ENCODE measurements at places on chromosomes 1 and 21.

- peak; percentile 2 for DNase-seq
Measured at GRCh38 chr1:185789501-185790193, 55.5 kb downstream of the HMCN1 start.

DNA sequence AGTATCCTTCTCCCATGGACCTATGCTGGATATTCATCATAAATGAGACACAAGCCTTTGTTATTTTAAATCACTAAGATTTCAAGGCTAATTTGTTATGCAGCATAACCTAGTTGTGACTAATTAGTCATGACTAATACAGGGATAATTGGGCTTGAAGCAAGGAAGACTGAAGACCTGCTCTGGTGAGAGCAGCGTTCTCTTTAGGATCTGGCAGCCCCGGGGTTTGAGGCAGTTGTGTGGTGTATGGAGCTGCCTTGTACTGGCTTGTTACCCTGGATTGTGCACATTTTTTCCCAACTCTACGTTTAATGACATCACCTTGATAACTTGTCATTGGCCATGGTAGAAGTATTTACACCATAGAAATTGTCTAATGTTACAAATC lies 25.7 kb upstream of the SPAG17 start:
- no peak for DNase-seq

DNA sequence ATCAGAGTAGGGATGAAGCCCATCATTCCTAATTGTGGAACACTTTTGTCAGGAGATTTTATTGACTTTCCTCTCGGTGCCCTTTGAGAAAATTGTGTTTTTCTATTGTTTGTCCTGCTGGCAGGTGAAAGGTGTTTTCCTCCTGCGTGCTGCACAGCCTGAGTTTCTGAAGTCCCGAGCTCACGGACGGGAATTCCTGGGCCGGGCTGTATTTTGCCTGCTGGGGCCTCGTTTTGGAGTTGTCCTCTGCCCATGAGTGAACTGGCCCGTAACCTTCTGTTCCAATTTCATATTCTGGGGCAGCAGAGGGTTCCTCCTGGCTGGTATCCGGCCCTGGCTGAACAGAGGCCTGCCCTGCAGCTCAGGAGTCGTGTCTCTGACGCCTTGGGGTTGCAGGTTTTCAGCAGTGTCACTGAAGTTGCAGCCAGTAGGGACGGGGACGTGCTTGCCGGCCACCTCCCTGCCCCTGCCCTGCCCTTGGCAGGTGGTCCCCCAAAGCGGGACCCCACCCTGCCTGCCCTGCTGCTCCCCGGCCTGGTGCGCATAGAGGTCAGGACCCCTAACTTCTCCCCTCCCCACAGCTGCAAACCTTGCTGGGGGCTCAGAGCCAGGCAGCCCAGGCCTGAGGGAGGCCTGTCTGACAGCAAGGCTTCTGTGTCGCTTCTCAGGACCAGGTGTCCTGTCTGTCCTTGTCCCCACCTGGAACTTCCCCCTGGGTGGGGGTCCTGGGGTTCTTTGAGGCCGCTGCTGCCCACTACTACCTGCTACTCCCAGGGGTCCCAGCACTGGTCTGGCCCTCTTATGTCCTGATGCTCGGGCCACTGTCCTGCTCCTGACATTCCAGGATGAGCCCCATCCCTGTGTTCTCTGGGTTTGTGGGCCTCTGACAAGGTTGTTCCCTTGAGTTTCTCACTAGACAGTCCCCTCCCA lies 49.0 kb downstream of the SLX9 start:
- no peak for DNase-seq

GRCh38 chr1:51421964-51422363 lies 91.6 kb upstream of the TTC39A start:
- DNase-seq, result no peak

GRCh38 chr21:45014747-45015468 lies 59.5 kb upstream of the ADARB1 start:
- DNase-seq, result no peak

DNA sequence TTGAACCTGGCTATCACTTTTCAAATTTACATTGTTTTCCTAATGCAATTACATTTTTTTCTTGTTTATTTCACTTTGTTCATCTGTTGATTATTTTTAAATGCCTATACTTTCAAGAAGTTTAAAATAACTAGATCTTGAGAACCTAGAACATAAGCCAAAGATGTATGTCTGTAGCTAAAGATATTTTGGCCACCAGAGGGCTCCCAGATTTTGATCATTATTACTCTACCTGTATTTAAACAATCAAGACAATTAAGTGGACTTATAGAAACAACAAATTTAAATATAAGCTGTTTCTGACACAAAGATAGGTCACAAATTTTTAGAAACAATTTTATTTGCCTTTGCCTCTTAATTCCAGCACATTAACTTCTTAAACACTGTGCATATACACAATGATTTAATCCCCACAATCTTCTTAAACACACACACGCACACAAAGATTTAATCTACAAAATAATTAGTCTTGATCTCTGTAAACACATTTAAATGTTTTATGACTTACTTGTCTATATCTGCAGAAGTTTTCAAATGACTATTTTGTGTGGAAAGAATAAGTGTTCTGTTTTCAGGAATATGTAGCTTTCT lies 380.0 kb downstream of the DSCAM start:
- DNase-seq, result no peak

DNA sequence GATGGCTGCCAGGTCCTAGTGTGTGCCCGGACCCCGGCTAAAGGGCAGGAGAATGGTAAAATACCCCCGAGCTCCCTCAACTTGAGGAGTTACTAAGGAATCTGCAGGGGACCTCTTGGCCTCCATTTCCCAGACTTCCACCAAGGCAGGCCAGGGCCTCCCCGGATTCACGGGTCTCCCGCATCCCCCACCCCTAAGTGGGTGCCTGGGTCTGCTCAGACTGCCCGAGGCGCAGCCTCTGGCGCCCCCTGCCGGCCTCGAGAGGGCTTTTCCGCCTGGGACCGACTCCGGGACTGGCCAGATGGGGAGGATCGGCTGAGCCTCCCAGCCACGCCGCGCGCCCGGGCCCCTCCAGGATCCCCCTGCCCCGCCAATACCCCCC lies 1.7 kb downstream of the PLEKHG5 start:
- peak; percentile 67 for DNase-seq

GRCh38 chr1:61436016-61436415 lies 288.9 kb downstream of the TM2D1 start:
- DNase-seq, result no peak

DNA sequence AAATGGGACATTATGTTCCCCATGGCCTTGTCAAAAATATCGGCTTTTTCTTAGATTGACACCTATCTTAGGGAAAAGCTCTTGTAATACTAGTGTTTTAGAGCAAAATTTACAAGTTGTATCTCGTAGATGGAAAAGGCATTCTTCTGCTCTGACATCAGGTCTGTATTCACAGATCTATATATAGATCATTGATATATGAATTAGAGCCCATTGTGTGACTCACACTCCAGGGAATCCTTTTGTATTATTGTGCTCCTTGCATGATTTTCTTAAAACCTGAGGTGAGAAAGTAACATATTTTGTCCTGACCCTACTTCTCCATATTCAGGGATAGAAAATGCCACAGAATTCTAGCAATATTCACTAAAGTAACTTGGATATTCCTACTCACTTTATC lies 1160.8 kb upstream of the B3GALT2 start:
- DNase-seq, result no peak

- no peak for DNase-seq
Measured at GRCh38 chr1:204819495-204819894, 51.2 kb upstream of the NFASC start.

- DNase-seq, result no peak
Measured at GRCh38 chr1:145711213-145711651, 4.1 kb upstream of the PDZK1 start.

GRCh38 chr1:14866911-14867612 lies 268.6 kb downstream of the KAZN start:
- no peak for DNase-seq

DNA sequence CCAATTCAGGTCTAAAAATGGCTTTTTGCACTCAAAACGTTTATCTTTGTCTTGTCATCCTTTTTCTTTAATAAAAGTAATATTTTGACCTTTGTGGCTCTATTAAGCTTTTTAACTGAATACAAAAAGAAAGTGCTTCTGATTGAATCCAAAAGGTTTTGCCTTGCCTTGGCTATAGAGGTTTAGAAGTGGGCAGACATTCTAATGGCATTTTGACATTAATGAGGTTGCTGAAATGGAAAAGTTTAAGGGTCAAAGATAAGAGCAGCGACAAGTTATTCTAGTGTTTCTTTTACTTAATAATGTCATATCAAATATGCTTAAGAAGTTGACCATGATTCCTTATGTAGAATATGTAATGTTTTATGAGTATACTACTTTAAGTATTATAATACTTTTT lies 120.2 kb downstream of the ADGRL2 start:
- DNase-seq, result no peak

- no peak for DNase-seq
Measured at GRCh38 chr21:43196826-43197225, 28.0 kb downstream of the CRYAA start.

- DNase-seq, result no peak
Measured at GRCh38 chr1:110548381-110548780, 29.4 kb upstream of the KCNA10 start.

DNA sequence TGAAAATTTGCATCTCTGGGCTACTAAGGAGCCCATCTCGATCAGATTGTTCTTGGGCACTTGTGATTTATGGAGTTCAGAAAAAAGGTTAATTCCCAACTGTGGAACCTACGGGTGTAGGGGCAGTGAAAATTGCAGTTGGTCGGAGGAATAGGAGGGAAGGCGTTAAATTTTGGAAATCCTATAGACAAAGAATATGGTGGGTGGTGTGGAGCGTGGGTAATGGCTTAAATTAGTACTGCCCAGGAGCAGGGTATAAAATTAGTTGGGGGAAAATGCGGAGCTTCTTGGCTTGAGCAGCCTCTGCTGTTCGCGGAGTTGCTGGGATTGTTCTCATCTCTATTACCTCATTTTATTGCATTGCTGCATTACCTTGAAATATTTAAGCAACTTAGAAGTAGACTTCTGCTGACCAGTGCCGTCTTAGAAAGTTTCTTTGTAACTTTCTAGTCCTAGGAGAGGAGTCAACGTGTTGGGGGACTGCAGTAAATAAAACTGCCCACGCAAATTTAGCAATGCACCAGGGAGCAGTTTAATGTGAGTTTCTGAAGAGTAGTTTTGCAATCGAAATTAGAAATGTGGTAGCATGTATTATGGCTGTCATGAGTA lies 514 bp downstream of the S1PR1 start:
- DNase-seq, result peak; percentile 73
